RKO (cell line): ENCODE measurements at places on chromosomes 13 and 19.

GRCh38 chr13:44465318-44465717 is 91.7 kb downstream of the SERP2 start:
- DNase-seq, result peak; percentile 45

GRCh38 chr19:29263305-29264135 is 50.6 kb upstream of the UQCRFS1 start:
- peak; percentile 41 for DNase-seq

DNA sequence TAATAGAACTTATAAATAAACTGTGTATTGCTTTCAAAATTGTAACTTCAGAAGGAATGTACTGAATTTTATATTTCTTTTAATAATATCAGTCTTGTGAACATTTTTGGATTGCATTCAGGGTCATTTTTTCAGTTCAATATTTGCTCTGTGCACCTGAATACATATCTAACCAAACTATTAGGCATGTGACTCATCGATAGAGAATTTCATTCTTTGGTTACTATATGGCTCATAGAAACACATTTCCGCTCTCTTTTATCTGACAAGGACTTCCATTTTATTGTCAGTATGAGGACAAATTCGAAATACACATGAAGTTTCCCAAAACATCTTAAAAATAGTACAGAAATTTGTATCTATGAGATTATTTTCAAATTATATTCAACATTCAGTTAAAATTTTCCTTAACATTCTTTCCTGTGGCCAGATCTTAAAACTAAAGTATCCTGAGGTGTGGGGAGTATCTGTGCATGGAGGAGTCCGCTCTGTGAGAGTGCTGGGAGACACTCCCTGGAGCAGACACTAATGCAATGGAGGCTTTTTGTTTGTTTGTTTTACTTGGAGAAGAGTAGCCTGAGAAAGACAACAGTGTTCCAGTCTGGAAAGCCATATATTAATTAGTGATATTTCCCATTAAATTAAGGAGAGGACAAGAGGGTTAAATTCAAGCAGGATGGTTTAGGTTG is 483.6 kb downstream of the PCDH20 start:
- peak; percentile 7 for DNase-seq

DNA sequence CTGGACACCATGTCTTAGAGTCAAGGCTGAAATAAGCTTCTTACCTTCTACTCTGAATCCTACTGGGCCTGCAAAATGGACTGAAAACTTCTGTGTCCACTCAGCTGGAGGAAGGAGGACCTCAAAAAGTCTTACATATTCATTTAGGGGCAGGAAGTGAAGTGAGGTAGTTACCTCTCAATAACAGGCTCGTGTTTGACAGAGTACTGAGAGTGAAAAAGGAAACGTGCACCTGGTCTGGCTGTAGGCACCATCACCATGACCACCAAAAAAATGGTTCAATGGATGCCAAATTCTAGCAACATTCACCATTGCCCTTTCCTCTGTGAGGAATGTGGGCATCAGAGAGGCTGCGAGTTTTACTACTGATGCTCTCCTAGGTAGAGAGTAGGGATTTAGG is 176.2 kb downstream of the RFC3 start:
- no peak for DNase-seq

GRCh38 chr13:37141011-37141410 is 35.5 kb upstream of the CSNK1A1L start:
- no peak for DNase-seq
